Activated CD4-positive, alpha-beta T cell treated with anti-CD3 and anti-CD28 coated beads, Interleukin-2, amount 10 ng/mL, durations not matched to agents 24 days and 14 days (primary cell): ENCODE measurements at places on chromosomes 7 and 10. TPM values are rescaled to one million over a fixed set of nuclear protein-coding genes. Genes with fewer than 3 reads are reported as not detected.

Gene FANK1
- total RNA-seq, result 0.38 TPM in 1 of 2 replicates, not detected in the other

Gene C7orf57
- 0.14 TPM in 2 replicates for total RNA-seq

Gene NKX1-2
- not detected in 2 replicates for total RNA-seq

DNA sequence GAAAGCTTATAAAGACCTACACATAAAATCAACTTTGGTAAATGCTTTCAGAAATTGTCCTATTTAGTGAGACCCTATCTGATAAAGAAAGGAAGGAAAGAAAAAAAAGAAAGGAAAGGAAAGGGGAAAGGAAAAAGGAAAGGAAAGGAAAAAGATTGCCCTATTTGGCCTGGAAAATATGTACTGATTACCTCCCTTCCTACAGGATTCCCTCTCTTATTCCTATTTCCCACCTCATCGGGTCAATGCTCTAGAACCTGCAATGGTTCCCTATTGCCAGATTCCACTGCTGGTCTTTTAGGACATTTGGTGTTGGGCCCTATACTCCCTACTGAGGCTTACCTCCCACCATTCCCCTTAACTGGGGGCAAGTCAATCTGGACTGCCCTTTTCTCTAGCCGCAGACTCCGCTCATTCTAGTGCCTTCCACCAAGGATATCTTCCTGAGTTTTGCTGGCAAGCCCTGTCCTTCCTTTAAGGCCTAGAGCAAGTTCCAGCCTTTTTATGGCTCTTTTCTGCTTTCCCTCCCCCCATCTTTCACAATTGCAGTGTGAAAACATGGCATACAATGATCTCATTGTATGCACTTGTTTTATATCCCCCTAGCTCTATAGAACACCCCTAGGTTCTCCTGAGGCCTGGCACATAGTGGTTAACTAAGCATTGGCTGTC is 4.4 kb downstream of the DDIT4 start:
- DNase-seq, result no peak

GRCh38 chr7:359226-359765 is 69.3 kb downstream of the FOXL3 start:
- DNase-seq, result no peak
